CD4-positive, alpha-beta T cell treated with Interleukin-17A for 1 hour (primary cell): ENCODE measurements at places on chromosomes 4 and X.

DNA sequence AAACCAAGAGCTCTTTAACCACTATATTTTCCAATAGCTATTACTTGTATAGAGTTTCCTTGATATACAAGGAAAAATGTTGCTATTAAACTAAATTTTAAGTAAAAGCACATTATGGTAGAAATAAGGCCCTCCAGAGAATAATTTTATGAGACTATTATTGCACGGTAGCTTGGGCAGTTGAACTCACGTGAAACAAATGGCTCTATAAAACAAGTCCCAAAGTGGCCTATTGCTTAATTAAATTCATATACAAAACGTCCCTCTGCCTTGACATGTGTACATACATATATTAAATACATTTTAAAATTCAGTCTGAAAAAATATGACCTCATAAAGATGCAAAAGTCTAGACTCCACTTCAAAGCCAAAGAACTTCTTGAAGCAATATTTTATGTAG, 582.2 kb downstream of the CENPC start:
- DNase-seq = no peak

- DNase-seq = no peak
These were observed 98.7 kb upstream of the KLHL13 start for GRCh38 chrX:118215346-118215745.

- no peak for DNase-seq
These were observed 101.5 kb downstream of the MXRA5 start for GRCh38 chrX:3244955-3245354.

DNA sequence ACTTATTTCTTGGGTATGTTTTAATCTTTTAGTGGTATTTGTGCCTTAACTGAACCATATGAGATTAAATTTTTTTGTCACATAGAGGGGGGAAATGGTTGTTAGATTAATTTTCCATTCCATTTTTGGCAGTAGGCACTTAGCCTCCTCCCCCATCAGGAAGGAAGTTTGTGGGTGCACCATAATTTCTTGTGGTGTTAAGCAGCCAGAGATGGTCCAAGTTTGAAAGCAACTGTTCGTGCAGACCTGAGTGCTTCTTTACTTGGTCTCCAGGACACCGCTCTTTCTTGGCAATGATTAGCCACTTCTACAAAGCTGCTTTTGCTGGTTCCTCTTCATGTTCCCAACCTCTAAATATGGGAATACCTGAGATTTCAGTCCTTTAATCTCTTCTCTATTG, 92.7 kb upstream of the RPL34 start:
- DNase-seq = peak; percentile 46

DNA sequence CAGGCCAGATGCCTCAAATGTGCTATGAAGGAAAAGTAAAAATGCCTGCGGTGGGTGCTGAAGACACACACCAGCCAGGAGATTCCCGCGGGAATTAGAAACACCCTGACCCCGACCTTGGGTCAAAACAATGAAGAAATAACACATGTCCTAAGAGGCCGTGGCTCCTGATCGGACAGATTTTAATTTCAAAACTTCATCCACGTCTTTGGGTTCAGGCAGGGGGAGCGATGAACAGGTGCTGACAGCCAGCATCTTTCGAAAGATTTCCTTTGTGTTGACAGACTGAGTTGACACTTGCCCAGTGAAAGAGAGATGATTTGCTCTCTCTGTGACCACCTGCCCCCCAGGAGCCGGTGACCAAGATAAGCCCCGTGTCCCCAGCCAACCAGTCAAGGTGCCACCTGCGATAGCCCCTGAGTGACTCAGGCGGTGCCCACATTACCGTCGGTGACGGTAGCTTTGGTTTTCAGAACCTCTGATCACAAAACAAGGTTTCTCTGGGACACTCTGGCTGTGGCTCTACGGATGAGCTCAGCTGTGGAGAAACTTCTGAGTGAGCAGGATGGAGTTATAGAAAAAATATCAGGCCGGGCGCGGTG, 11.0 kb upstream of the IL3RA start:
- no peak for DNase-seq

- no peak for DNase-seq
These were observed 12.2 kb upstream of the VMA21 start for GRCh38 chrX:151384807-151385206.

- DNase-seq = no peak
These were observed 26.4 kb downstream of the EPGN start for GRCh38 chr4:74334636-74335035.

DNA sequence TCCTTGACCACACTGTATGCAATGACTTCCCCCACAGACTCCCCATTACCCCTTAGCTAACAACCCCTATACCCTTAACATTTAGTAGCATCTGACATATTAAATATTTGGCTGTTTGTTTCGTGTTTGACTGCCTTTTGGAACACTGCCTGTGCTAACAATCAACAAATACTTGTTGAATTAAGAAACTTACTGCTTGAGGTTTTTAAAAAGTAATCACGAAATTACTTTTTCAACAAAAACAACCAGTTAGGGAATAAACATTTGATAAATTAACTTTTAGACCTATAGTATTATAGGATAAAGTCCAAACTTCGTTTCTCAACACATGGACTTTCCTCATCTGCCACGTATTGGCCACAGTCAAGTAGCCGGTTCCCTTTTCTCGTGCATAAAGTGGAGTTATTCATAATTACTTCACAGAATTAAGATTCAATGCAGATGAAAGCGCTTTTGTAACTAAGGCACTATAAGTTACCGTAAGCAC, 555 bp upstream of the ELMOD2 start:
- DNase-seq = no peak

DNA sequence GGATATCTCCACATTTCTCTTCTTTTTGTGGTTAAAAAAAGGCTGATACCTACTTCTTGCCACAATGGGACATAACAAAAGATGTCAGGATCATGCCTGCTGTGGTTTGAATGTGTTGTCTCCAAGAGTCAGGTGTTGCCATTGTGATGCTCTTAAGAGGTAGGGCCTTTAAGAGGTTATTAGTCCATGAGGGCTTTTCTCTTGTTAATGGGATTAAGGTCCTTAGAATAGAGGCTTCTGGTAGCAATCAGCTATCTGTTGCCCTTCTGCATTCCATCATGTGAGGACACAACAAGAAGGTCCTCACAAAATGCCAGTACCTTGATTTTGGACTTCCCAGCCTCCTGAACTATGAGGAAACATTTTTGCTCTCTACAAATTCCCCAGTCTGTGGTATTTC, 191.4 kb downstream of the GBA3 start:
- no peak for DNase-seq

- peak; percentile 54 for DNase-seq
These were observed 23.3 kb upstream of the TMSB4X start for GRCh38 chrX:12951595-12951975.

- DNase-seq = no peak
These were observed 304.1 kb upstream of the HAND2 start for GRCh38 chr4:173834151-173834550.

GRCh38 chrX:124028182-124028581, 66.7 kb downstream of the STAG2 start:
- DNase-seq = no peak

- DNase-seq = no peak
These were observed 205.9 kb downstream of the NDST4 start for GRCh38 chr4:114907568-114907967.

GRCh38 chrX:14690553-14690952, 161.2 kb downstream of the GLRA2 start:
- no peak for DNase-seq

- no peak for DNase-seq
These were observed 123.3 kb downstream of the KLHL8 start for GRCh38 chr4:87097075-87097474.

GRCh38 chrX:31058284-31058683, 13.6 kb downstream of the FTHL17 start:
- no peak for DNase-seq

DNA sequence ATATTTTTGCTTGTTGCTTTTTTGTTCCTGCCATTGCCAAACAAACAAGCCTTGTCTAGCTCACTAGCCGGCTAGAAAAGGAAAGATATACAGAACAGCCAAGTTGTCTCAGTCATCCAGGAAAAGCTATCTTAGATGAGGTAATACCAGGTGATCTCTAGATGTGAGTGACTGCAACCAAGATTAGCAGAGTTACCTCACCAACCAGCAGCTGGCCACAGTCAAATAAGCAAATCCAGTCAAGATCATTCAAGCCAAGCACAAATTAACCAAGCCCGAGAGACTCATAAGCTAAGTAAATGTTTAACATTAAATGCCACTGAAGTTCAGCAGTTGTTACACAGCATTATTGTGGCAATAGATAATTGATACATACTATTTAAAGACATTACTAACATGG, 108.6 kb downstream of the CENPC start:
- DNase-seq = no peak

DNA sequence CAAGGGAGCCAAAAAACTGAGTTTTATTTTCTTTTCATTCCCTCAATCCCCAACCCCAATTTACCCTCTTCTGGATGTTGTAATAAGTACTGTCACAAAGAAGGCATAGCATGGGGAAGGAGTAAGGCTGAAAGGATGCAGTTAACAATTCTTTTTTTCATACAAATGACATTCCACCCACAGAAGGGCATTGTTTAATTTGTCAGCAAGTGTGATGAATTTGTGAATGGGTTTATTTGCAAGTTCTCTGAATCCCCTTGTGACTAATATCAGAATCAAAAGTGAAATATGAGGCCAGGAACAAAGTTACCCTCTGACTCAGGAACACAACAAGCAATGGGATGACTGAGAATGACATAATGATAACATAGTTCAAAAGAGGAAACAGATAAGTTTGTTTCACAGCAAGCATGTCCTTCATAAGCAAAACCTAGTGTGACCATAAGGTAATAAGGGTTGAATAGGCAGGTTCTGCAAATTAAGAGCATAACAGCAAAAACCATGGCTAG, 2.1 kb downstream of the GEMIN8 start:
- peak; percentile 10 for DNase-seq

- no peak for DNase-seq
These were observed 15.8 kb downstream of the SMAD1 start for GRCh38 chr4:145497199-145498149.

- no peak for DNase-seq
These were observed 204.9 kb upstream of the MAGEB2 start for GRCh38 chrX:30010471-30010870.

DNA sequence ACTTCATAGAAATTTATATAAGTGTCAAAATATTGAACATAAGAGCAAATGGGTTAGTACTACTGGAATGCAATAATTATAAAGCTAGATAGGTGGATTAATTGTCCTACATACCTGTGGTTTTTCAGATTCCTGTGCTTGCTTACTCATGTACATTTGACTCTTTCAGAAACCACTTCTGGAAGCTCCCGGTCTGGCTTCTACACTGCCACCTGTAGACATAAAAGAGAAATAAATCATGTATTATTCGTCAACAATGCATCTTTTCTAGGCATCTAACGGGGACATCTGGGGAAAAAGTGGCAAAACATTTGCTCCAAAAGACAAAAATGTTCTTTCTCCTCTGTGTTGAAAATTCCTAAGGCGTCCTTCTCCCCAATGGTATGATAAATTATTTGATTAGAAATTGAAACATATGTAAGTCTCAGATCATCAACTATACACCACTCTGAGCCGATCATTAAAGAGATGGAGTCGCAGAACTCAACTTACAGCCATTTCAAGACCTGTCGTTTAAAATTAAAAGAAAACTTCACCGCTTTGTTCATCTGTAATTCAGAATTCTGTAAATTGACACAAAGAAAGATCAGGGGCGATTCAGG, 648.7 kb upstream of the DIPK2B start:
- peak; percentile 58 for DNase-seq

DNA sequence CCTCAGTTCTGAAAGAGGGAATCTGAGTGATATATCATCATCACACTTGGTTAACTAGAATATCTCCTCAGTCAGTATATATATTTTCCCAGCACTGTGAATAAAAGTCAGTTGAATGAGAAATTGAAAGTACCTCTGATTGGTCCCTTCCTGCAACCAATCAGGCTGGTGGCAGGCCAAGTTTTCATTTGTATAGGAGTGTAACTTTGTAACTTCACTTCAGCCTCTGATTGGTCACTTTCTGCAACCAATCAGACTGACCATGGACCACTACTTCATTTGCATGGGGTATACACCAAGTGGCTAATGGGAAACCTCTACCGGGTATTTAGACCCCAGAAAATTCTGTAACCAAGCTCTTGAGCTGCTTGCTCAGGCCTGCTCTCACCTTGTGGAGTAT, 2.0 kb upstream of the PGK1 start:
- no peak for DNase-seq

- DNase-seq = no peak
These were observed 13.0 kb downstream of the CORIN start for GRCh38 chr4:47824840-47825239.

DNA sequence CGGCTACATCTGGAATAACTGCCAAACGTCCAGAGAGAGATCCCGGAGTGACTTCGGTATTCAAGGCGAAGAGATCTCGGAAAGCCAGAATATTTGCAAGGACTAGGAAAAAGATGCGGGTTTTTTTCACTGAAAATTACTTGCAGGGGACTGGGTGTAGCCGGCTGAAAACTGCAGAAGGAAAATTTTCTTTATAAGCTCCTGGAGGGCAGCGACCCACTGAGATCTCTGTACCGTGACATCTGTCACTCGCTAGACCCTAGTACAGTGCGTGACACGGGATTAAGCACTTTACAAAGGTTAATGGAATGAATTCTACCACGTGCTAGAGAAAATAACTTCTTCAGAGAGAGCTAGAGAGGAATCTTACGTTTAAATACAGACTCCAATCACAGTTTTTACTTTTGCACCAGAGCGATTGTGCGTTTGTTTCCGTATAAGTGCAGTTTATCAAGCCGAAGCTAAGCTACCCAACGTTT, 1.1 kb upstream of the LCORL start:
- DNase-seq = no peak

GRCh38 chr4:143883529-143883928, 21.8 kb downstream of the GYPE start:
- DNase-seq = no peak

DNA sequence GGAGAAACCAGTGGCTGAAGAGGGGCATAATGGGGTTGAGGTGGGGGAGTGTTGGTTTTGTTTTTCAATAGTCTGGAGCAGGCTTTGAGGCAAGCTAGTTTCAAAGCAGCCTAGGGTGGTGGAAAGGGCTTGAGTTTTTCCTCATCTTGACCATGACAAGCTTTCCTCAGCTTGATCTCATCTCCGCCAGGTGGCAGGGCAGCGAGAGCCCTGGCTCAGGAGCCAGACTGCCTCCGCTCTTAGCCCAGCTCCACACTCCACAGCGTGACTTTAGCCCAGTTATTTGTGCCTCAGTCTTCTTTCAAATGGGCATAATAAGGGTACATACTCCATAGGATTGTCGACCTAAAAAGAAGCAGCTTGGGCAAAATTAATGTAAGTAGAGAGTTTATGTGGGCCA, 29.9 kb upstream of the SOWAHD start:
- DNase-seq = no peak

DNA sequence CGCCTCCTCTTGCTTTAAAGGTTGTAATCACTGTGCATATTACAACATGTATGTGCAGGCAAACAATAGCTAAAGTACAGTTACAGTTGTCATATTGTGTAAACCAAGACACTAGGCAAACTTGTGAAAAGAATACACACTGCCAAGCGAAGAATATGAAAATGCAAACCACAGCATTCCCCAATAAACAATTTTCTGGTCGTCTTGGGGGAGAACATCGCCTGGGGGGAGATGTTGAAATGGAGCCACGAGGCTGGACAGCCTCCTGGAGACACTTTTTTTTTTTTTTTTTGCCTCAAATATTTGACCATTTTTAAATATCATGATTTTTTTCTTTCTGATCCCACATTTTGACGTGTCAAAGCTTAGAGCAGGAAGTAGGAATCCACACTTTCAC, 51.7 kb upstream of the PDLIM3 start:
- no peak for DNase-seq

GRCh38 chr4:135934026-135934425, 1598.3 kb downstream of the PCDH18 start:
- no peak for DNase-seq

- DNase-seq = no peak
These were observed 86.7 kb downstream of the PTTG2 start for GRCh38 chr4:38046727-38047489.

GRCh38 chrX:42714981-42715700, 62.8 kb downstream of the PPP1R2C start:
- peak; percentile 40 for DNase-seq
